ENCODE measurements at places on chromosomes 1 and 21.

- no peak for DNase-seq
These were observed 5.5 kb downstream of the ETV3 start for GRCh38 chr1:157132616-157133167.

DNA sequence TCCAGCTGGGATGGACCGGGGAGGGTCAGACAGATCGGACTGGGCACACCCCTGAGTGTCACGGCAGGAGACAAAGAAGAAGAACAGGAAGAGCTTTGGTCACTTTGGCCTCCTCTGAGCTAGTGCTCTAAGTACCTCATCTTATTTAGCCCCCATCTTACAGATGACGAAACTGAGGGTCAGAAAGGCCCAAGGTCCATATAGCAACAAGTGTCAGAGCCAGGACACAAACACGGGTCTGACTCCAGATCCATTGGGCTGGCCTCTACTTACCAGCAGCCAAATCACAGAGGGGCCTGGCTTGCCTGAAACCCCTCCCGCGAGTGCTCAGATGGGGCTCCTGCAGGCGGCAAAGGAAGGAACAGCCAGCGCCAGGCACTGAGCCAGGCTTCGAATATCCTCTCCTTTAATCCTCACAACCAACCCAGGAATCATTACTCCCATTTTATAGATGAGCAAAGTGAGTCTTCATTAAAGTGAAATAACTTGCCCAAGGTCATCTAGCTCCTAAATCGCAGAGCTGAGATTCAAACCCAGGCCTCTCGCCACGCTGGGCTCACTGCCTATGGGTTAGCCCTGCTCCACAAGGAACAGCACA lies 25.7 kb upstream of the SELENON start:
- no peak for DNase-seq

DNA sequence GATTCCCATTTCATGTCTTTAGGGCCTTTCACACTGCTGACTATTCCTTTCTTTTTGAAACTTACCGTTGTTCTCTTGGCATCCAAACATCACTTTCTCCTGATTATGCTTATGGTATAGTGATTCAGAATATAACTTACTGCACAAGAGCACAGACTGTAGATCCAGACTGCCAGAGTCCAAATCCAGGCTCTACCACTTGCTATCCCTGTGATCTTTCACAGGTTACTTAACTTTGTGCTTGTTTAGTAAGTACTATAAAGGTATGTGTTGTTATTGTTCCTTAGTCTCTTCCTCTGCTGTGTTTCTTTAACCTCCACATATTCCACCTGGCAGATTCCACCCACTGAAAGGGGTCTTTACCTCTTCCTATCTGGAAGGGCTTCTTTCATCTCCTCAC lies 8.4 kb downstream of the SCMH1 start:
- DNase-seq, result no peak

DNA sequence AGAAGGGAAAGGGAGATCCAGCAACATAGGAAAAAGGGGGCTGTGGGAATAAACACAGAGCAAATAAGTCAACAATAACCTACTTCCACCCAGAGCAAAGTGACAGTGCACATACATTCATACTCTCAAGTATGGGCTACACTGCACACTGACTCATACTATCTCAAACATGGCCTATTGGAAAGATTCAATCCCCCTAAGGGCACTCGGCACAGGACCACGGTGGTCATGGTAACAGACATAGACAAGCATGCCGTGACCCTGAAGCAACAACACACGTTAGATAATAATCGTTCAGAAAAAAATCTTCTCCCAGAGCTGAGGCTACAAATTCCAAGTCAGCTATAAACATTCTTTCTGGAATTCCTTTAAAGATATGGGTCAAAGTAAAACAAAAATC lies 16.8 kb upstream of the JAK1 start:
- no peak for DNase-seq

- DNase-seq, result peak; percentile 44
These were observed 18.9 kb downstream of the CAP1 start for GRCh38 chr1:40059338-40059959.

DNA sequence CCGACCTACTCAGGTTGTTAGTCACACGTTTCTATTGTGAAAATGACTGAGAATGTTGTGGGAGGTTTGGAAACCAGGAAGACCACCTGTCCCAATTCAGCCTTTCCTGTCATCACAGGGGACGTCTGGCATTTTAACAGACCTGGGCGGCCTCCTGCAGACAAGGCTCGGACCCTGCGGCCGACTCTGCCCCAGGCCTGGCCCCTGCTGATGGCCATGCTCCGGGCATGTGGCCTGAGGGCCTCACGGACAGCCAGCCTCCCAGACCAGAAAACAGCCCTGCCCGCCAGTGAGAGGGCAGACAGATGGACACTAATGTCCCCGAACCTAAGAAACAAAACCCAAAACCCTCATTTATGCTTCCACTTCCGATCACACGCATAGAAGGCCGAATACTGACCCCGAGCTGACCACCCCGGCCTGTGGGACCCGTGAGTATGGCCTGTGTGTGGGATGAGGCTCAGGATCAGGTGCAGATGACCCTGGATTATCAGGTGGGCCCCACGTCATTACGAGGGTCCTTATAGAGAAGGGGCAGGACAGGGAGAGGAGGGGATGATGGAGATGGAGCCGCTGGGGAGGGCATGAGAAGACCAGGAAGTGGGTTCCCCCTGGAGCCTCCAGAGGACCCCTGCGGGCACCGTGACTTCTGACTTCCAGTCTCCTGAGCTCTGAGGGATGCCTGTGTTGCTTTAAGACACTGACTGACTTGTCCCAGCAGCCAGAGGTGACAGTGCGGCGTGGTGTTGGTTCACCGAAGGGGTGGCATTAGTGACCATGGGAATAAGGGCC lies 9.6 kb downstream of the COL18A1 start:
- no peak for DNase-seq

DNA sequence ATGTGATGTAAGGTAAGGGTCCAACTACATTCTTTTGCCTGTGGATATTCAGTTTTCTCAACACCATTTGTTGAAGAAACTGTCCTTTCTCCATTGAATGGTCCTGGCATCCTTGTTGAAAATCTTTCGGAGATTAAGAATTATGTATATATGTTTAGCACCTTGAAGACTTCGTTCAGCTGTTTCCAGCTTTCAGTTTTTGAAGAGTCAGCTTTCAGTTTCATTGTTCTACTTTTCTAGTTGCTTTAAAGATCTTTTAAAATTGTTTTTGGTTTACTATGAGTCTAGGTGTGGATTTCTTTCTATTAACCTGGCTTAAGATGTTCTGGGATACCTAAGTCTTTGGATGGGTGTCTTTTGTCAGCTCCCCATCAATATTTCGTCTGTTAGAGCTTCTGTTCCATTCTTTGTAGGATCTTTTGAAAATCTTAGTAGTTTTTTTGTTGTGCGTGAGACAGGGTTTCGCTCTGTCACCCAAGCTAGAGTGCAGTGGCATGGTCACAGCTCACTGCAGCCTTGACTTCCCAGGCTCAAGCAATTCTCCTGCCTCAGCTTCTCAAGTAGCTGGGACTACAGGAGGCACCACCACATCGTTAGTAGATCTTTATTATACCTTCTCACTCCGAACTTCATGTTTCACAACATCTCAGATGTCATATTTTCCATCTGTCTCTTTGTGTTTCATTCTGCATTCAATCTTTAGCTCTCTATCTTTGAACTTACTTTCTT lies 353.5 kb upstream of the B3GALT2 start:
- no peak for DNase-seq

- DNase-seq, result no peak
These were observed 15.3 kb downstream of the BCL9 start for GRCh38 chr1:147556643-147557042.

GRCh38 chr1:48070396-48070750 lies 73.2 kb upstream of the TRABD2B start:
- no peak for DNase-seq

DNA sequence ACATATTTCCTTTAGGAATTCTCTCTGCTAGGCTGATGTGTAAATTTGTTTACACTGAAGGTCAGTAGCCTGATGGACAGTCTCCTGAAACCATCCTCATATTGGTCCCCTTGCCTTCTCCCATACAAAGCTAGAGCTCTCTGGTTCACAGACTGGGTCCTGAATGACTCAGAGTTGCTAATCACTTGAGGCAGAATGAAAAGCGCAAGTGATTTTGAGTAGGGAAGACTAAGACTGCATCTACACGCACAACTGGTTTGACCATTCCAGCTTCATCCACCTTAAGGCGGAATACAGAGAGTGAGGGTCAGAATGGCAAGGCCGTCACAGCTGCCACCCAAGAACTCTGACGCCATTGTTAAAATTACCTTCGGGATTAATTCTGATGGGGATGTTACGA lies 70.2 kb upstream of the KIF26B start:
- DNase-seq, result no peak

DNA sequence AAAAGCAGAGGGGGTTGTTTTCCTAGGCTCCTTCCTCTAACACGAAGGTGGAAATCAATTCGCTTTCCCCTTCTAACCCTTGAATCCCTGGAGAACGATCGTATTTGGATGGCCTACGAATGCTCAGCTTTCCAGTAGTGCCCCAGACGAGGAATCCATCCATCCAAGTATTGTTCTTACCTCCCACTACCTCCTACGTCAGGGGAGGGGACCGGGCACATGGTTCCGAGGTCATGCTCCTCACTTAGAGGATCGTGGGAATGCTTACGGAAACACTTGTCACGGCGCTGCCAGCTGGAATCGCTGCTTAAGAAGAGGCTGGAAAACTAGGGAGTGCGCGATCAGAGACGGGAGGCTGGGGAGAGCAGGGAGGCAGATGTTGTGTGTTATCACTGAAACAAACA lies 47.4 kb downstream of the CAPZB start:
- DNase-seq, result no peak

DNA sequence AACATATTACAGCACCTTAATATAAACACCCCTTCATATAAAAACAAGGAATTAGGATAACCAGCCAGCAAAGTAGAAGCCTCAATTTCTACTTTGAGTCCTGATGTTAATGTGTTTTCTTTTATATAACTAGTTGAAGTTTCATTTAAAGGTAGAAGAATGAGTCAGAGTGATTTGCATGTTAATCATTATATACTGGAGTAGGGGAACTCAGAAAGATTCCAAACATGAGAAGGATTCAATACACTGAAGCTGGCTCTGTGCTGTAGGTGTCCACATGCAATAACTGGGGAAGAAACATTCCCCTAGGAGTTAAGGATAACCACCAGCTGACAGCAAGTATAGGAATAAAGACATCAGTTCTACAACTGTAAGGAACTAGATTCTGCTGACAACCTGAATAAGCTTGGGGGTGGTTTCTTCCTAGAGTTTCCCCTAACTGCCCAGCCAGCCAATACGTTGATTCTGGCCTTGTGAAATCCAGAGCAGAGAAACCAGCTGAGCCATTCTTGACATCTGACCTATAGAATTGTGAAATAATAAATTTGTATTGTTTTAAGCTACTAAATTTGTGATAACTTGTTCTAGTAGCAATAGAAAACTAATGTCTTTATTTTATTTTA lies 33.4 kb upstream of the RNPC3 start:
- no peak for DNase-seq

DNA sequence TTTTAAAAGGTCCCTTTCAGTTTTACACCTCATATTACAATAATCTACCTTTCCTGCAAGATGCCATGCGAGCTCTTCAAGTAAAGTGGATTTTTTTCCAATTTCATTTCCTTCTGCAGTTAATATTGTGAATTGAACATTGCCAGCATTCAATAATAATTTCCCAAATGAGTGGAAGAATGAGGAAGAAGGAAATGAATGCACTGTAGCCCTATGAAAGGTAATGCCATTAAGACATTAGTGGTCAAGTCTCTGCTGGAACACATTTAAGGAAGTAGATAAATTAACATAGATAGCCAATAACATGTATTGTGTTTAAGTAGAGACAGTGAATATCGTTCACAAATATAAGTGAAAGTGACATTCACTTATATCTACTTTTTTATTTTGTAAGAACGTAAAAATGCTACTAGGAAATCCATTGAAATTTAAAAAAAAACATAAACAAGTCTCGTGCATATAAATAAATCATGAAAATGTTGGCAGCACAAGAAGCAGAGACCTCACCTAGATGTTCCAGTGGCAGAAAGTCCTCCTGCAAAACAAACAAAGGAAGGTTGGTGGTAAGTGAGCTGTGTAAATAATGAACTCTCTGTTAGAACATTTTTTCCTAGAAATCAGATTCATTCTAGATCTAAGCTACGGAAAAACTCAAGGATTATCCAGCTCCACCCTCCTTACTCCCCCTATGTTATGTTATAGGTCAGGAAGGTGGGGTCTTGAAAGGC lies 17.7 kb downstream of the FCRL3 start:
- DNase-seq, result no peak

GRCh38 chr1:2446394-2446793 lies 29.7 kb upstream of the PLCH2 start:
- no peak for DNase-seq

GRCh38 chr1:76239470-76239918 lies 164.9 kb downstream of the ST6GALNAC3 start:
- no peak for DNase-seq

DNA sequence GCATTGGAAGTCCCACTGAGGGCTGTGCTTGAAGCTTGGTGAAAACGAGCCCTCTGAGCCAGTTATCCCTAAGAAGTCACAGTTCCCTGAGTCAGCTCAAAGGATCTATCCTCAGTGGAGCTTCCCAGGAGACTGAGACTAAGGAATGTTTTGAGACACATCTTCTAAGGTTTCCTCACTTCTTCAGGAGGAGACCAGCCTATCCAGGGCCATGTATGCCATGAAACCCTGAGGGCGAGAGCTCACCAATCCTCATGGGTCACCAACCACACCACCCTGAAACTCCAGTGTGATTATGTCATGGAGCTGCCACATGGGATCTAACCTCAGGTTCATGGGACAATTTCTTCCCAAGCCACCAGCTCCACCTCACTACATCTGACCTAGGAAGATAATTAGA lies 7.6 kb upstream of the TIE1 start:
- DNase-seq, result no peak

- no peak for DNase-seq
These were observed 782 bp downstream of the PCAT6 start for GRCh38 chr1:202811296-202812175.

GRCh38 chr1:228006034-228006785 lies 588 bp upstream of the WNT3A start:
- no peak for DNase-seq

GRCh38 chr1:37306461-37306860 lies 167.9 kb upstream of the ZC3H12A start:
- no peak for DNase-seq

All from T-helper 2 cell (primary cell).